ENCODE measurements at places on chromosomes 16 and 17.

- DNase-seq = no peak
These were observed 78.5 kb downstream of the SALL1 start for GRCh38 chr16:51072591-51072990.

DNA sequence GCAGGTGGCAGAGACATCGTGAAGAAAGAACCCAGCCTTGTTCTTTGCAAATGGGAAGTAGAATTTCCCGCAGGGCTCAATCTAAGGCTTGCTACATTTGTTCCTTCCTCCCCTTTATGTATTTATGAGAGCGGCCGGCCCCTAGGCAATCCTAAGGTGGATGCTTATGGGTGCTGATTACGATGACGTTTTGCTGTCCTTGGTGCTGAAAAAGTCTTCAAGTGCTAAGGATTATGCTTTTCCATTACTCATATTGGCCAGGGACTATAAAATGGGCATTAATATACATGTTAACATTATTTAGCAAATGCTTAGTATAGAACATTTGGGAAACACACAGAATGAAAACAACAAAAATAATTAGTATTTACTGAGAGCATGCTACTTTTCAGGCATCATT is 313.3 kb upstream of the XYLT1 start:
- DNase-seq = no peak

- DNase-seq = no peak
These were observed 39.9 kb upstream of the SDK2 start for GRCh38 chr17:73684183-73684582.

- DNase-seq = no peak
These were observed at the start of gene RPUSD1 for GRCh38 chr16:787978-788398. Gene RPUSD1 (minus strand): TSS chr16:788381. CDS start chr16:787737, 644 bp downstream.

GRCh38 chr17:57938061-57938502 is 17.1 kb downstream of the CUEDC1 start:
- DNase-seq = no peak

DNA sequence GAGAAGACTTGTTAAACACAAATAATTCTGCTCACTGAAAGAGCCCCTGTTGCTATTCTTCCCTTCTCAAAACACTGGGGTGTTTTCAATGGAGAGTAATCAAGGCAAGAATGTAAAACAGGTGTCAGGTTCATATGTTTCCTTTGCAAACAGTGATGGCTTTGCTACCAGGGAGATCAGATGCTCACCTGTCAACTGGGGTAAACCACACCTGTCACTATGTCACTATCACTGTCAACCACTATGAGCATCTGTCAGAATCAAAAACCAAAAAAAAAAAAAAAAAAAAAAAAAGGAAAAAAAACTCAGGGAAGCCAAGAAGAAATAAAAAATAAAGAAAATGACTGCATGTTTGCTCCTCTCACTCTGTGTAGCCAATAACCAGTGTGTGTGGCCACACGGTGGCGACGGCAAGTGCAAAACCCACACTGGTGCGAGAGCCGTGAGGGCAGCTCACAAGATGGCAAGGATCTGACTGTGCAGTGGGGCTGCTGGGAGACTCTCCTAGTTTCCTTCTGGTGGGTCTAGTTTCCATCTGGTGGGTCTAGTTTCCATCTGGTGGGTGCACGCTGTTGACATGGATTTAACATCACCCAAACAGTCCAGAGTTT is 22.7 kb downstream of the USP22 start:
- no peak for DNase-seq

- no peak for DNase-seq
These were observed 11.7 kb downstream of the SMPD3 start for GRCh38 chr16:68436581-68436980.

GRCh38 chr17:48627623-48628521 is 1.7 kb upstream of the HOXB9 start:
- no peak for DNase-seq

- no peak for DNase-seq
These were observed 25.8 kb downstream of the NXN start for GRCh38 chr17:953767-954166.

GRCh38 chr16:17567455-17567854 is 96.7 kb upstream of the XYLT1 start:
- no peak for DNase-seq

- DNase-seq = no peak
These were observed 13.8 kb downstream of the MLYCD start for GRCh38 chr16:83912519-83913244.

DNA sequence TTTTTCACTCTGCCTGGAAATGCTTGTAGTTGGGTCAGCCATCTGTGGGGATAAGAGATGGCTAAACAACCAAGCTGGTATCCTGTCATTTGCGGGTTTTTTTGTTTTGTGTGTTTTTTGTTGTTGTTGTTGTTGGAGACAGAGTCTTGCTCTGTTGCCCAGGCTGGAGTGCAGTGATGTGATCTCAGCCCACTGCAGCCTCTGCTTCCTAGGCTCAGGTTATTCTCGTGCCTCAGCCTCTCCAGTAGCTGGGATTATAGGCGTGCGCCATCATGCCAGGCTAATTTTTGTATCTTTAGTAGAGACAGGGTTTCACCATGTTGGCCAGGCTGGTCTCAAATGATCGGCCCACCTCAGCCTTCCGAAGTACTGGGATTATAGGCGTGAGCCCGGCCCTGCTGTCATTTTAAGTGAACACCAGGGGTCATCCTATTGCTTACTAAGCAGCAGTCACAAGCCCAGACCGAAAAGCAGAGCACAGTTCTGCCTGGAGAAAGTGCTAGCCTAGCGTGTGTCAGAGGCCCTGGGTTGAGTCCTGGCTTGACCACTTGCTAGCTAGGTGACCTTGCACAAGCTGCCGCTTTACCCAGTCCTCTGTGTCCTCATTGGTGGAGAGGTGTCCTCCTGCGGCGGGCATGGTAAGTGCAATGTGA is 4.6 kb downstream of the SMCR8 start:
- no peak for DNase-seq

DNA sequence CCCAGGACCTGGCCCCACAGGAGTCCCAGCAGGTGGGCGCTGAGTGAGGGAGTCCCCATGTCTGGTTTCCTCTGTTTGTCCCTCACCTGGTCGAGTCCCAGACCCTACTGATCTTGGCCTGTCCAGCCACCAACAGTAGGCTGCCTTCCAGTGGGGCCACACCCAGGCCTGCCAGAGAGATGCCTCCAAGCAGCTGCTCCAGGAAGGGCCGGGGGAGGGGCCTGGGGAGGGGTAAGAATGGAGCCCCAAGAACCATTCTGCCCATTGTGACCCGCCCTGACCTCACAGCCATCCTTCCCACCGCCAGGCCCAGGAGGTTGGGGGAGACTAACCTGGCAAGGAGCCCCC is 736 bp downstream of the SPATA20 start:
- DNase-seq = no peak

DNA sequence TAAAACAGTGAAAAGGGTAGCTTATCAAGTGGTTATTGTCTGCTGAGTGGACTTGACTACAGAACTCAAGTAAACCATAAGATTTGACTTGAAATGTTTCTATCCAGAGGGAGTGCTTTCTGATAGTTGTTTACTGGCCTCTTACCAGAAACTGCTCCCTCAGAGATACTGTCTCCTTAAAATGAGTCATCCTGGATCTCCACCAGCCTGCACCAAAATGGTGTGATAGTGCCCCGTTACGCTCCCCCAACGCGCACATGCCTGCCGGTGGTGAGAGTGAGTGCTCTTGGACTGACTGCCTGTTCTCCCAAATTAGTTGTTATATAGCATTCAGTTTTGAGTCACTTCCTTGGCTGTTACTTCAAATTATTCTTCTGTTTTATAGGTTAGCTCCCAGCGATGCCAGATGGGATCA is 22.9 kb downstream of the PRCD start:
- DNase-seq = no peak

DNA sequence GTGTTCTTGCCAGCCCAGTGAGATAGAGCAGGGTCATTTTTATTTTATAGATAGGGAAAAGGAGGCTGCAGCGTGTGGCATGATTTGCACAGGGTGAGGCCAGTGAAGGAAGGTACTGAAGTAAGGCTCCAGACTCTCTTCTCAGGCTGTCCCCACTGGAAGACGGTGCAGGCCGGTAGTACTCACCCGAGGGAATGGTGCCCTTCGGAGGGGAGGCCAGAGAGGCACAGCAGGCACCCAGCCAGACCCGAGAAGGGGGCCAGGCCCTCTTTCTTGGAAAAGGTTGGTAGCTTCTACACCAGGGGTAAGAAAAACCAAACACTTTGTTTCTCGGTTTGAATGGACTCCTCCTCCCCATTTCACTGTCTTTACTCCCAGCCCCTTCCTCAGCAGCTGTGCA is 288 bp downstream of the ANKRD40CL start:
- no peak for DNase-seq

- no peak for DNase-seq
These were observed 50.5 kb upstream of the AMZ2 start for GRCh38 chr17:68197091-68197996.

GRCh38 chr17:4987767-4988567 is 492 bp upstream of the CAMTA2 start:
- no peak for DNase-seq

GRCh38 chr17:6753006-6753445 is 2.8 kb upstream of the XAF1 start:
- DNase-seq = no peak

Data from stimulated activated CD4-positive, alpha-beta T cell treated with anti-CD3 and anti-CD28 coated beads, Interleukin-15, amount 100 ng/mL, for 1 hour (primary cell).